ENCODE measurements at places on chromosomes 2 and 18. TPM values are rescaled to one million over a fixed set of nuclear protein-coding genes. Genes with fewer than 3 reads are reported as not detected.

DNA sequence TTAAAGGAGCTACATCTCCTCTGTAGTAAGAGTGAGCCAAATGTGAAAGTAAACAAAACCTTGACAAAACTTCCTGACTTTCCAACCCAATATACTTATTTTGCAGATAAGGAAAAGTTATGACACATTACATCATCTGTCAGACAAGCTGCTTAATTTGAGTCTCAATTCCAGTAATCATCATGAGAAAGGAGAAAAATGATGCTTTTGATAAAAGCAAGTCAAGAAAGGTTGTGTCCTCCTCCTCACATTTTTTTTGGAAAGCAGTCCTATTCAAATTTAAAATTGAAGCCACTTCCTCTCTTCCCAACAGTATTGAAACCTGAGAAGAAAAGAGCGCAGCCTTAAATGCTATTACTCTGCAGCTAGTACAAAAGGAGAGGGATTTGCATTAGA lies 519.6 kb downstream of the LRP1B start:
- H3K27me3 ChIP-seq = no peaks in the 10 kb centered on the region
- H3K4me1 ChIP-seq = no peaks in the 10 kb centered on the region
- no peaks in the 10 kb centered on the region for H3K36me3 ChIP-seq
- no peak overlapping the region for H3K27ac ChIP-seq

DNA sequence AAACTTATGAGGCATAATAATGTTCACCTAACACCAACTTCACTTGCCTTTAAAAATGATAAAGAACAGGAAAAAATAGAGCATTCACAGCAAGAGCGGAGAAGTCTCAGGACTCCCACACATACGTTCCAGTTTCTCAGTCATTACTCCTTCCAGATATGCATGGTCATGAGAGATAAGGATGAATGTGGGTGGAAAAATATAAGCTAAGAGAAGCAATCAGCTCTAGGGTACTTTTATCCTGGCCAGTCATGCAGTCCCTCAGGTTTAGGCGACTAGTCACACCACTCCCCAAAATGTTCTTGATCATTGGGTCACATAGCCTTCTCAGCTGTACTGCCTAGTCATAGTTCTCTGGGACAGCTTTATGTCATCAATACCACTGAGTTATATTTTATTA lies 29.2 kb upstream of the CCDC178 start:
- H3K27ac ChIP-seq = no peak overlapping the region
- H3K4me1 ChIP-seq = no peaks in the 10 kb centered on the region
- no peaks in the 10 kb centered on the region for H3K27me3 ChIP-seq
- DNase-seq = no peak
- no peak overlapping the region for H3K4me3 ChIP-seq

DNA sequence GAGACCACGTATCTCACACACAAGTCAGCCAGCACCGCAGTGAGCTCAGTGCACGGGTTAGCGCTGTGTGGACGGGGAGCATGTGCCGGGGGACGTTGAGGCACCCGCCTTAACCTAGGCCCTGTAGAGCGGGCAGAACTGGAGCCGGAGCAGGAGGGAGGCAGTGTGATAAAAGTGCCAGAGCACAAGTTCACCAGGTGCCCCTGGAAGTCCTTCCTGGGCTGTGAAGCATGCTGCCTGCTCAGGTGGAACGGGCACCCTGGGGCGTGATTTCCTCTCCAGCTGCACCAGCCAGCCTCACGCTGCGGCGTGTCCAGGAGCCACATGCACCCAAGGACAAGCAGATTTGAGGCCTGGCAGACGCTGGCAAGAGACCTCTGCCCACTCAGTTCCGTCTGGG lies 50.3 kb downstream of the ITGB1BP1 start:
- H3K36me3 ChIP-seq = peaks cover 20% of the 10 kb centered on the region
- H3K4me1 ChIP-seq = peaks cover 7% of the 10 kb centered on the region
- DNase-seq = peak; percentile 51

IRS1 gene
- total RNA-seq = 10.6 TPM

GRCh38 chr2:126908721-126909177 lies 10.1 kb downstream of the TEX51 start:
- DNase-seq = peak; percentile 32
- no peaks in the 10 kb centered on the region for H3K36me3 ChIP-seq
- H3K27ac ChIP-seq = no peak overlapping the region
- H3K4me3 ChIP-seq = no peak overlapping the region

- DNase-seq = no peak
- H3K4me3 ChIP-seq = no peak overlapping the region
- no peaks in the 10 kb centered on the region for H3K4me1 ChIP-seq
- no peaks in the 10 kb centered on the region for H3K27me3 ChIP-seq
- H3K36me3 ChIP-seq = no peaks in the 10 kb centered on the region
Observed at GRCh38 chr2:21599417-21599816, 475.6 kb downstream of the TDRD15 start.

SPAG16 gene
- total RNA-seq = 11.6 TPM

DNA sequence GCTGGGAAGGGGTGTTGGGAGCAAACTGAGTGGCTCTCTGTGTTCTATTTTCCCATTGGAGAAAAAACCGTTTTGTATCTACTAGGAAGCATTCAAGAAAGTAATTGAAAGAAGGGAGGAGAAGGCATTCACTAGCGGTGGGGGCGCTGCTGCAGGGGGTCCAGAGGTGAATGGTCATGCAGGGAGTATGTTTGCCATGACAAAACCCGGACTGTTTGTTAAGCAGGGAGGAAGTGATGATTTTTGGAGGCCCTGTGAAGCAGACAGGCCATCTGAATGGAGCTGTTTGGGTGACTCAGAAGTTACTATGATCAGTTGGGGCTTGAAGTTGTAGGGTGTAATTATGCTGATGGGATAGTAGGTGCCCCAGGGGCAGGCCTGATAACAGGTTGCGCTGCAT lies 7.0 kb downstream of the TAF4B start:
- no peaks in the 10 kb centered on the region for H3K27me3 ChIP-seq
- no peak overlapping the region for H3K4me3 ChIP-seq
- H3K27ac ChIP-seq = no peak overlapping the region
- H3K36me3 ChIP-seq = no peaks in the 10 kb centered on the region
- H3K4me1 ChIP-seq = no peaks in the 10 kb centered on the region
- DNase-seq = no peak

DNA sequence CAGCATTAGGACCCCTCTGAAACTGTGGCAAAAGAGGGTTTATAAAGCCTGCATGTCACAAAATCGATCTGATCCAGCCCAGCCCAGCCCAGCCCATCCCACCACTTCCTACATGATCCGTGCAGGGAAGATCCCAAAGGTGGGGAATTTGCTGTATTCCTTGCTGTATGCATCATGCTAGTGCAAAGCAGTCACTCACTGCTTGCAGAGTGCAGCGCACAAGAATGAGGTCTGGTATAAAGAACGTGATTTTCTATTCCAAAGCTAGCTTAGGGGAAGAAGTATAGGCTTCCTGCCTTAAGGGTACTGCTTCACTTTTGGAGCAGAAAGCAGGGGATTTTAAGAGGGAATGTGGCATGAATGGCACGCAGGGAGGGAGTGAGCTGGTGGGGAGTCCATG lies 18.9 kb upstream of the SERPINB11 start:
- no peaks in the 10 kb centered on the region for H3K4me1 ChIP-seq
- no peaks in the 10 kb centered on the region for H3K36me3 ChIP-seq
- H3K4me3 ChIP-seq = no peak overlapping the region
- no peaks in the 10 kb centered on the region for H3K27me3 ChIP-seq
- H3K27ac ChIP-seq = no peak overlapping the region

- no peak for DNase-seq
- H3K4me3 ChIP-seq = no peak overlapping the region
- H3K27ac ChIP-seq = no peak overlapping the region
- peaks cover 17% of the 10 kb centered on the region for H3K27me3 ChIP-seq
- no peaks in the 10 kb centered on the region for H3K36me3 ChIP-seq
- H3K4me1 ChIP-seq = no peaks in the 10 kb centered on the region
Observed at GRCh38 chr2:219327719-219328118, 4.8 kb downstream of the RESP18 start.

Data from upper lobe of right lung (tissue), 1 donor.